DMS79 (cell line): ENCODE measurements at places on chromosomes 2 and 18.

DNA sequence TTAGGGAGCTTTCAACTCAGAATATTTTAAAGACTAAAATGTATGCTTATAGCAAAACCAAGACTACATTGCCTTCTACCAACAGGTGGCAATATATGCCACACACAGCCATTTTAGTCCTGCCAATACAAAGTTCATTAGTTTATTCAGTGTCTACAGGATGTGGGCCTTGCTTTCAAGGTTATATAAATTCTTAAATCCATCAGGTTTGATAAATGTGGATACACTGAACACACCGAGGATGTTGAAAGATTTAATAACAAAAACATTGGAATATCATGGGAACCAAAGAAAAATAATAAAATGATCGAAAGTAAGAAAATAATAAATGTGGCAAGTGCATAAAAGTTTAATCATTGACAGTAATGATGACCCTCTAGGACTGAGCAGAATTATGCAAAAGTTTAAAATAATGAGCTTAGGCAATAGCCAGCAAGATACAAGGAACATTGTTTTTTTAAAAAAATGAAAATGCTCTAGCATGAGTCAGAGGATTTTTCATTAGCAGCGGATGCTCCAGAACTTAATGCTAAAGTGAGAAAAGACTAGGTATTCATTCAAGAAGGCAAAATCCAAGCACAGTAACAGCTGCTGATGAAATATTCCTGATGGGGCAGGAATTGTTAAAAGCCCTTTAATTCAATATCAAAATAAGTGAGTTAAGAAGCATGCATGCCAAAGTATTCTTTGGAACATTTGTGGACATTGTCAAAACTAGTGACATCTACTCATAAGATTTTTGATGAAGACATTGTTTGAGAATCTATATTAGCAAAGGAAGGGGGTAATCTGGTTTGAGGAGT lies 14.2 kb downstream of the SCN9A start:
- DNase-seq = no peak

GRCh38 chr2:120933693-120934573 lies 198.3 kb downstream of the GLI2 start:
- DNase-seq = no peak

- no peak for DNase-seq
These were observed 537.1 kb upstream of the ID2 start for GRCh38 chr2:8144785-8145184.

DNA sequence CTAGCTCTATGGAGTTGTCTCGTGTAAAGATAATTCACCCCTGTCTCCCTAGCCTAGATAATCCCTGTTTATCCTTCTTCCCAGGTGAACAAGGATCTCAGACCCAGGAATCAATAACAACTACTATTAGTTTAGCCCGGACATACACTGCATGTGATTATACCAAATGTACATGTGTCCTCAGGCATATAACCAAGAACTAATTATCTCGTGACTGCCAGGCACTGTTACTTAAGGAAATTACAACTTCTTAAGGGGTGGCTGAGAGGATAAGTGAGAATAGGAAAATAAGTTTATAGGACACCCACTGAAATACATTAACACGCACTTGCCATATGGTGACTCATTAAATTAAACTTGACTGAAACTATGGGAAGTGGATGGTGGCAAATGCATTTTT lies 126.6 kb downstream of the CNTNAP5 start:
- no peak for DNase-seq

- DNase-seq = no peak
These were observed 238.1 kb downstream of the LPIN1 start for GRCh38 chr2:11984316-11985158.

DNA sequence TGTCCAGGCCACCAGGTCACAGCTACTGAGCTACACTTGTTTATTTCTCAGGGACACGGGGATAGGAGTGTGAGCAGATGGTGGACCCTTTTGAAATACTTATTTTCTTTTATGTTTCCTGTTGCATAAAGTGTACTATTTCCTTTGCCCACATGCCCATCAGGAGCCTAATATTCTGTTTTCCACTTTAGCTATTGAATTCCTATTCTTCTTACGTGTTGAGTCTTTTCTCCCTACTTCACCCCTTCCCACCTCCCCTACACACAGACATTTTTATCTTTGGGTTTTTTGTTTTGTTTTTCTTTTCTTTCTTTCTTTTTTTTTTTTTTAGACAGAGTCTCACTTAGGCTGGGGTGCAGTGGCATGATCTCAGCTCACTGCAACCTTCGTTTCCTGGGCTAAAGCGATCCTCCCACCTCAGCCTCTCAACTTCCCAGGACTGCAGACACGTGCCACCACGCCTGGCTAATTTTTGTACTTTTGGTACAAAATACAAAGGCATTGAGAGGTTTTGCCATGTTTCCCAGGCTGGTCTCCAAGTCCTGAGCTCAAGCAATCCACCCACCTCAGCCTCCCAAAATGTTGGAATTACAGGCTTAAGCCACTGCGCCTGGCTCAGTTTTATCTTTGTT lies 5.2 kb upstream of the GPR55 start:
- DNase-seq = no peak

- no peak for DNase-seq
These were observed 37.6 kb downstream of the HJURP start for GRCh38 chr2:233816771-233817170.

DNA sequence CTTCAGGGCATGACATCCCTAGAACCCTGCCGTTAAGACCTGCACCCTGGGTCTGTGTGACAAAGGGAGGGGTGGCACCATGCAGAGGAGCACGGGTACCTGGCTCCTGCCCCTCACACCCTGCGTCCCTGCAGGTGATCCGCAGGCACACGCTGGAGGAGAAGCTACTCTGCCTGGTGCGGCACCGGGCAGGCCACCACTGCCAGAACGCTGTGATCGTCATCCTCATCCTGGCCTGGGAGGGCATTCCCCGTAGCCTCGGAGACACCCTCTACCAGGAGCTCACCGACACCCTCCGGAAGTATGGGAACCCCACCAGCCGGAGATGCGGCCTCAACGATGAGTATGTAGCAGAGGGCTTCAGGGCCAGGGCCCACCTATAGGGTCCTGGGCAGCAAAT lies 60.0 kb downstream of the BOLA3 start:
- DNase-seq = no peak

GRCh38 chr2:203584784-203585183 lies 49.7 kb upstream of the RAPH1 start:
- DNase-seq = no peak

DNA sequence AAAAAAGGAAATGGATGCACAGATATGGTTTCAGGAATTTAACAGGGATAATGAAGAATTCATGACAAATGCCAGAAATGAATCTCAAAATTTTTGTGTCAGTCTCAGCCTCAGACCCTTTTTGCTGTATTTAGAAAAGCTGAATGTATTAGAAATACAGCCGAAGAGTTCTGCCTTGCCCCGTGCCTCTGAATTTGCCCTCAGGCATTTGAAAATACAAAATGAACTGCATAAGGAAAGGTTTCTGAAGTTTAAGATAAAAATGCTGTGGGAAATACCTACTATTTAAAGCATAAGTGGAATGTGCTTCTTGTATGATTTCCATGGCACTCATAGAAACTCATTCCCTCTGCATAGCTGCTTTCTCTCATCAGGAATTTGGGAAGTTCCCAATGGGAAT lies 1580.6 kb downstream of the DPP10 start:
- DNase-seq = no peak

GRCh38 chr2:217972490-217972889 lies 30.3 kb downstream of the TNS1 start:
- DNase-seq = no peak

DNA sequence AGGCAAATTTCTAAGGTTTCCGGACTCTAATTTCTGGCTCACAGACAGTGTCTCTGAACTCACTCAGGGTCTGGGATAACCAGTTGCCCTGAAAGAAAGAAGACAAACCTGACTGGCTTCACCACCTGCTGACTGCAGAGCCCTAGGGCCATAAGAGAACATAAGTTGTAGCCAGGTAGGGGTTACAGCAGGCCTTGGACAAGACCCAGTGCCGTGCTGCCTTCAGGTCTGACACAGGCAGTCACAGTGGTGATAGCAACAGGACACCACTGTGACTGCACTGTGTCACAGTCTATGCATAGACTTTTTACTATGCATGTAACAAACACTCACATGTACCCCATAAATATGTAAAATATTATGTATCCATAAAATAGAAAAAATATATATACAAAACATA lies 508.5 kb downstream of the PID1 start:
- DNase-seq = no peak

DNA sequence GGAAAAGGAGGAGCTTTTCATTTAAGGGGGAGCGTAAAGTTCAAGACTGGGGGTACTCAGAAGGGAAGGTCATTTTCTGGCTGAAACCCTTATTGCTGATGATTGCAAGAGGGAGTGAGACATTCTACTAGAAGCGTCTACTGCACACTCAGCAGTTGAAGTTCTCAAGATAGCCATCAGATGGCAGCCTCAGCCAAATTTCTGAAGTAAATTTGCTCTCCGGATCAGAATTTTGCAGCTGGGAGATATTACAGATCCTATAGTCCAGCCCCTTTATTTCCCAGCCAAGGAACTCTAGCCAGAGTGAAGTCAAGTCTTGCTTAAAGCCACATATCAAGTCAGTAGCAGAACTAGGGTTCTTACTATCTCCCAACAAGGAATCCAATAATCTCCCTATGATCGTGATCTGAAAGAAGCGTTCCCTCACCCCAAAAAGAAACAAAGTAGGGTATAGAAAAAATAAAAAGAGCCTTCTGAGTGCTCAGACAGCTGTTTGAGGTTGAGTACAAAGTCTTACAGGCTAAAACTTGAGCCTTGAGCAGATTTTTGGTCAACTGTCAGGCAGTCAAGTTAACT lies 24.0 kb downstream of the RAX start:
- peak; percentile 53 for DNase-seq
